ENCODE measurements at places on chromosomes 4 and X.

DNA sequence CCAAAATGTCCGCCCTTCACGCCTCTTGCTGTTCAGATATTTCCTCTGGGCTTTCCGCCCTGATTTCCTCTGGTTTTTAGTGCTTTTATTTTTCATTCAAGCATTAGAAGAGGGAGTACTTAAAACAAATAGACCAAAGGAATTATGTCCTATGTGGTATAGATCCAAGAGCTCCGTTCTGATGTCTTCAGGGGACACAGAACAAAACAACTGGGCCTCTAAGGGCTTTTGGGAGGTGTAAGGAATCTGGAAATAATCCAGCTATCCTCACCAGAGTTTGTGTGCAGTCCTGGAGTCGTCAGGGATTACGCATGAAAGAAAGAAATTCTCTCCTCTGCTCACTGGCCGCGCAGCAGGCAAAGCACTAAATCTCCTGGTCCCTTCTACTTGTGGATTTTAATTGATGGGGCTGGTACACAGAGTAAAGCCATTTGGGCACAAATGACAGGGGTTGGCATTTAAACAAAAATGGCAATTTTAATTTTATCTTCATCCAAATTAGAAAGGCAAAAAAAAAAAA, 999.2 kb downstream of the ADGRL3 start:
- DNase-seq, result no peak

DNA sequence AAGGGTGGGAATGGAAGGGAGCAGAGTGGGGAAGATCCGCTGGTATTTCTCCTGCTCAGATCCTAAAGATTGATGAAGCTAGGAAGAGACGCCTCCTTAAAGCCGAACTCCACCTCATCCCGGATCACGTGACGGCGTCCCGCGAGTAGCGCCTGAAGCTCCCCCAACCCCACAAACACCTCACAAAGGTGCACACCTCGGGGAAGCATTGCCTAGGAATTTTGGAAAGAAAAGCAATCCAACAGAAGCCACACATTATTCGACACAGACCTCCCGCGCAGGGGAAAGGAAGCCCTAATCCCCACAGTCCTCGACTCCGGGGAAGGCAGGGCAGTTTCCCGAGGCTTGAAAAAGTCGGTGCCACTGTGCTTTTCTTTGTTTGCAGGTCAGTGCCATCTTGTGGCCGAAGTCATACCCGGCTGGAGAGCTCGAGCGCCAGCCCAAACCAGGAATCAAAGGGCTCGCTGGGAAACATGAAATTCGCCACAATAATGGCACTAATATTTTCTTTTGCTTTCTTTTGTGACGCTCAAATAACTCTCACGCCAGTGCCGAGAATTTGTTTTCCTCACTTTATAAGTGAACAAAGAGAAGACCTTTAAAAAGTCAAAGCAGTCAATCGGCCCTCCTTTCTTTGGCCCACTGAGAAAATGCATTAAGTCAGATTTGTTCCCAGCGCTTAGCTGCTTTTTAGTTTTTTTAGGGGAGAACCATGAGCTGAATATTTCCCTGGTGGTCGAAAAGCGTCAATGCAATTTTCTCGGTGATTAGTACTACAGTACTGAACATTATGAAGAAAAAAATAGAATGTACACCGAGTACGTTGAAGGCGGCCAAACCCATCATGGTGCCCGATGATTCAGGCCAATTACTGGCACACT, at the start of gene NPY1R:
Gene NPY1R, minus strand, starts transcription at position 71 of the 881 bp plus-strand sequence. CDS start 6,042 bp downstream, outside the sequence.
- DNase-seq, result peak; percentile 93

- no peak for DNase-seq
These were observed 69.6 kb upstream of the CXorf66 start for GRCh38 chrX:140034916-140035315.

GRCh38 chrX:74636749-74637314, 22.4 kb upstream of the RLIM start:
- no peak for DNase-seq

GRCh38 chr4:123624959-123625358, 228.4 kb downstream of the SPRY1 start:
- no peak for DNase-seq

GRCh38 chr4:98794565-98795205, 134.2 kb downstream of the EIF4E start:
- DNase-seq, result peak; percentile 73

DNA sequence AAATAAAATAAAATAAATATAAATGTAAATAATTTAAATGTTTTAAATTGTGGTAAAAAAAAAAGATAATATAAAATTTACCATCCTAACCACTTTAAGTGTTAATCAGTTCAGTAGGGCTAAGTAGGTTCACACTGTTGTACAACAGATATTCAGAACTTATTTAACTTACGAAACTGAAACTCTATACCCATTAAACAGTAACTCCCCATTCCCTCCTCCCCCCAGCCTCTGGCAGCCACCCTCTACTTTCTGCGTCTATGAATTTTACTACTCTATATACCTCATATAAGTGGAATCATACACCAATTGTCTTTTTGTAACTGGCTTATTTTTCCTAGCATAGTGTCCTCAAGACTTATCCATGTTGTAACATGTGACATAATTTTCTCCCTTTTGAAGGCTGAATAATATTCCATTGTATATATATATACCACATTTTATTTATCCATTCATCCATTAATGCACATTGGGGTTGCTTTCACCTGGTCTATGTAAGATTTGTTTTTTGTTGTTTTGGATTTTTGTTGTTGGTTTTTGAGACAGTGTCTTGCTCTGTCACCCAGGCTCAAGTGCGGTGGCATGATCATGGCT, 32.5 kb upstream of the ELF2 start:
- DNase-seq, result no peak

- DNase-seq, result no peak
These were observed 13.7 kb downstream of the NEIL3 start for GRCh38 chr4:177323416-177323815.

DNA sequence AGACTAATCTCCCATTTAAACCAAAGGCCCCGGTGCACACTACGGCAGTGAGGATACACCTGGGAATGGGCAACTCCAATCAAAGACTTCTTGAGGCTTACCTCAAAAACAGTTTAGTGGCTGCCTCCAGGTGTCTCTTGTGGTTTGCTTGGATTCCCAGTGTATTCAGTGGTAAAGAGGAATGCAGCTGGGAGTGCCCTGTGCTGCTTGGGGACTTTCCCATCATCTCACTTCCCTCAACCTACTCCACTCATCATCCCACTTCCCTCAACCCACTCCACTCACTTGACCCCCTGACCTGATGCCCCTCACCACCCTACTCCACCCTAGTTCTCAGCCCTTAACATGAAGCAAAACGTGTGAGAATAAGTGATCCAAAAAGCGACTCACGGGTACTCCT, 177.3 kb upstream of the ETNPPL start:
- DNase-seq, result peak; percentile 54

DNA sequence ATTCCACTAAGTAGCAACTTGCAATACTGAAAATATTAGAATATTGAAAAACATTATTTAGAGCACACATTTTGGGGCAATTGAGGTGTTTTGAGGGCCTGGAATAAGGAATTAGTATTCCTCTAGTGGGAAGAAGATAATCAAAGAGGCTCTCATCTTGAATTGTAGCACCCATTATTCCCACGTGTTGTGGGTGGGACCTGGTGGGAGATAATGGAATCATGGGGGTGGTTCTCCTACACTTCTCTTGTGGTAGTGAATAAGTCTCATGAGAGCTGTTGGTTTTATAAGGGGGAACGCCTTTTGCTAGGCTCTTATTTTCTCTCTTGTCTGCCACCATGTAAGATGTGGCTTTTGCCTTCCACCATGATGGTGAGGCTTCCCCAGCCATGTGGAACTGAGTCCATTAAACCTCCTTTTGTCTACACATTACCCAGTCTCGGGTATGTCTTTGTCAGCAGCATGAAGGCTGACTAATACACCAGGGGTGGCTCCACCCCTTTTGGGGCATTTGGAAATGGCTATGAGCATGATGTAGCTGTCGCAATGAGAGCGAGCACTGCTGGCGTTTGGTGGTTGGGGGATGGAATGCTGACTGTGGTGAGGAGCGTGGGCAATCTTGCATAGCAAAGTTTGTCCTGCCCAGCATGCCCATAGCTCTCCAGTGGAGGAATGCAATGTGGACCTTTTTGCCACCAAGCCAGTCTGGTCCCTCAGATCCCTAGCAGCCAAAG, 308.2 kb downstream of the FRMPD4 start:
- no peak for DNase-seq

DNA sequence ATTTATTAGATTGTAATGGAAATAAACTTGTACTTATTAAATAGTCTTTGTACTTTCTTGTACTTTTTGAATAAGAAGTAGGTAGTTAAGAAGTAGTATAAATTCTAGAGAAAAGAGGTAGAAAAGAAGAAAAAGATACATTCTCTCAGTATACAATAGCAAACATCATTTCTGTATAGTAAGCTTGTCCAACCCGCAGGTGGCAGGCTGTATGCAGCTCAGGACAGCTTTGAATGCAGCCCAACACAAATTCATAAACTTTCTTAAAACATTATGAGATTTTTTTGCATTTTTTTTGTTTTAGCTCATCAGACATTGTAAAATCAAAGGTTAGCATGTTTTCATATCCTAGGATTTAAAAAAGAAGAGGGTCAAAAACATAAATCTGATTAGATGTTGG, 441.6 kb downstream of the DTHD1 start:
- no peak for DNase-seq

GRCh38 chr4:80058740-80059139, 14.3 kb downstream of the ANTXR2 start:
- DNase-seq, result no peak
